ENCODE measurements at places on chromosomes 11 and 22.

DNA sequence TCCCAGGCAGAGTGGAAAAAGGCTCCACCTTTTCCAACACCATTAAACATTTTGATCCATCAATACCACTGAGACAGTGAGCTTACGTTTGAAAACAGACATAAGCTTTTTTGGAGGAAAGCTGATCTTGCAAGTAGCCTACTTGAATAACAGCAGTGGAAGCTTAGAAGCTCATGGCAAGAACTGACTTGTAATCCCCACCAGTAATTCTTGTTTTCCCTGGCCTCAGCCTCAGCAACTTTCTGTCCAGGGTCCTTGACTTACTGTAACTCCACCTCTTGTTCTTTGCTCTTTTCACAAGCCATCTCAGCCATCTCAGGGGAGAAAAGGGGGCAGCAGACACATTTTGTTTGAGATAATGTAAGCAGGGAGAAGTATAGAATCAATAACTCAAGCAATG, 12.3 kb upstream of the MPZL2 start:
- H3K4me3 ChIP-seq: no peak overlapping the region
- H3K4me1 ChIP-seq: peaks cover 3% of the 10 kb centered on the region
- H3K36me3 ChIP-seq: no peaks in the 10 kb centered on the region
- no peaks in the 10 kb centered on the region for H3K27me3 ChIP-seq
- H3K27ac ChIP-seq: no peak overlapping the region
- DNase-seq: no peak

DNA sequence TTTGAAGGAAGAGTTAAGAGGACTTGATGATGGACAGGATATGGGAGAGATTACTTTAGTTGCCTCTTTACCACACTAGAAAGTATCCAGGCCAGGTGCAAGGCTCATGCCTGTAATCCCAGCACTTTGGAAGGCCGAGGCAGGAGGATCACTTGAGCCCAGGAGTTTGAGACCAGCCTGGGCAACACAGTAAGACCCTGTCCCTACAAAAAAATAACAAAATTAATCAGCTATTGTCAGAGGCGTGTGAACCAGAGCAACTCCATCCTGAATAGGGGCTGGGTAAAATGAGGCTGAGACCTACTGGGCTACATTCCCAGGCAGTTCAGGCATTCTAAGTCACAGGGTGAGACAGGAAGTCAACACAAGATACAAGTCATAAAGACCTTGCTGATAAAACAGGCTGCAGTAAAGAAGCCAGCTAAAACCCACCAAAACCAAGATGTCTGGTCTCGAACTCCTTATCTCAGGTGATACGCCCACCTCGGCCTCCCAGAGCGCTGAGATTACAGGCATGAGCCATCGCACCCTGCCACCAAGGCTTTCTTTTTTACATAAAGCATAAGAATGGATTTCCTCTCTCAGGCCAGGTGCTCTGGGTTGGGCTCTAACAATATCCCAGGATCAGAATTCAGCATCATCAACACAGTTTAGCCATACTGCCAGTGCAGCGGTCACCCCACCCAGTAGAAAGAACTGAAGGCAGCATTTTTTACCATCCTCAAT, 17.8 kb downstream of the PI4KA start:
- no peaks in the 10 kb centered on the region for H3K36me3 ChIP-seq
- no peak for DNase-seq
- peaks cover 8% of the 10 kb centered on the region for H3K4me1 ChIP-seq
- no peak overlapping the region for H3K4me3 ChIP-seq

DNA sequence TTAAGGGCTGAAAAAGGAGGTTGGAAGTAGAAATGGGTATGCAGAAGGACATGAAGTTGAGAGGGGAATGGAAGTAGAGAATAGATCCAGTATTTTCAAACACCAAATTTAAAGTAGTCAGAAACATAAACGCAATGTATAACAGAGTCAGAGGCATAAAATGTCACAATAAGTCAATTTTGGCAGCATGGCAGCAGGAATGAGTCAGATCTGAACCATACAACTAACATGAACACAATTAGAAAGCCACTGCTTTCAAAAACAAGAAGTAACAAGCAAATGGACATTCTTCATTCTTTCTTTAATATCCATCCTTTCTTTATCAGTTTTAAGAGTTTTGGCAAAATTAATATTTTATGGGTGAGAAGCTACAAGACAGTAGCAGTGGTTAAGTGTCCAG, 2.5 kb downstream of the CHORDC1 start:
- no peaks in the 10 kb centered on the region for H3K27me3 ChIP-seq
- peaks cover 5% of the 10 kb centered on the region for H3K36me3 ChIP-seq
- no peak overlapping the region for H3K4me3 ChIP-seq
- H3K27ac ChIP-seq: peak overlapping the region; percentile 21
- peak; percentile 37 for DNase-seq

- H3K27ac ChIP-seq: peak overlapping the region; percentile 55
- no peaks in the 10 kb centered on the region for H3K27me3 ChIP-seq
- peak; percentile 58 for DNase-seq
- H3K36me3 ChIP-seq: peaks cover 5% of the 10 kb centered on the region
- H3K4me1 ChIP-seq: peaks cover 54% of the 10 kb centered on the region
These were observed 8.0 kb downstream of the NUMA1 start for GRCh38 chr11:72072348-72072747.

- H3K27ac ChIP-seq: no peak overlapping the region
- H3K4me3 ChIP-seq: no peak overlapping the region
- peaks cover 16% of the 10 kb centered on the region for H3K27me3 ChIP-seq
- H3K4me1 ChIP-seq: peaks cover 37% of the 10 kb centered on the region
These were observed 4.6 kb downstream of the ADM start for GRCh38 chr11:10309163-10310093.

GRCh38 chr11:71065841-71066240, 186.5 kb downstream of the SHANK2 start:
- H3K4me3 ChIP-seq: no peak overlapping the region
- no peaks in the 10 kb centered on the region for H3K36me3 ChIP-seq
- no peaks in the 10 kb centered on the region for H3K27me3 ChIP-seq
- H3K27ac ChIP-seq: no peak overlapping the region
- peaks cover 11% of the 10 kb centered on the region for H3K4me1 ChIP-seq

GRCh38 chr11:15107730-15108515, 6.8 kb upstream of the INSC start:
- H3K4me3 ChIP-seq: no peak overlapping the region
- H3K27ac ChIP-seq: no peak overlapping the region
- H3K4me1 ChIP-seq: no peaks in the 10 kb centered on the region
- no peak for DNase-seq
- H3K27me3 ChIP-seq: no peaks in the 10 kb centered on the region

DNA sequence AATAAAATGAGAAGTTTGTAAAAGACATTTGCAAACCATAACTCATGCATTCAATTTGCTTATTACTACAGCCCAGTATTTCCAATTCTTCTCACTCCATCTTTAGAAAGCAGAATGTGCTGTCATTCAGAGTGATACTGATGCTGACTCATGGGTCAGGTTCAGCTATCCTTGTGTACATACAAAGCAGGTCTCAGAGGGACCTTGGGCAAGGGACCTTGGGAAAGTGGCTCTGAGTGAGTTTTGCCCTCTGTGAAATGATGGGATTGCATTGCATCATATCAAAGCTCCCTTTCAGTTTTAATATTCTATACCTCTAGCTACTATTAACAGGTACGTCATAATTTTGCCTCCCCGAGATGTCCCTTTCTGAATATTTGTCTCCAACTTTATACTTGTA, 848.7 kb downstream of the OPCML start:
- H3K36me3 ChIP-seq: no peaks in the 10 kb centered on the region
- H3K27me3 ChIP-seq: no peaks in the 10 kb centered on the region
- no peak for DNase-seq
- no peak overlapping the region for H3K4me3 ChIP-seq
- no peaks in the 10 kb centered on the region for H3K4me1 ChIP-seq

DNA sequence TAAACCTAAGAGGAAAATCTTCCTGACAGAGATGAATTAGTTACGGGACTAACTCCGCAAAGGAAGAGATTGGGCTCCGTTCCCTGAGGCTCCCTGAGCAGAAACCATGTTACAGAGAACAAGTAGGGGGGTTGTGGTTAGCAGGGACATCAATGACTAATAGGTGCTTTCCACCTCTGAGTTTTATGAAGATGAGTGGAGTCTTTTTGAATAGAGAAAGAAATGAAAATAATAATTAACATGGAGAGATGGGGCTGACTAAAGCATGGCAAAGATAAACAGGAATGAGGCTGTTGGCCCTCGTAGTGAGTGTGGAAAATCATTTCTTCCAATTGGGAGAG, 47.5 kb upstream of the PICALM start:
- H3K4me3 ChIP-seq: no peak overlapping the region
- no peak overlapping the region for H3K27ac ChIP-seq
- H3K36me3 ChIP-seq: no peaks in the 10 kb centered on the region
- H3K4me1 ChIP-seq: peaks cover 9% of the 10 kb centered on the region
- no peak for DNase-seq
- no peaks in the 10 kb centered on the region for H3K27me3 ChIP-seq

DNA sequence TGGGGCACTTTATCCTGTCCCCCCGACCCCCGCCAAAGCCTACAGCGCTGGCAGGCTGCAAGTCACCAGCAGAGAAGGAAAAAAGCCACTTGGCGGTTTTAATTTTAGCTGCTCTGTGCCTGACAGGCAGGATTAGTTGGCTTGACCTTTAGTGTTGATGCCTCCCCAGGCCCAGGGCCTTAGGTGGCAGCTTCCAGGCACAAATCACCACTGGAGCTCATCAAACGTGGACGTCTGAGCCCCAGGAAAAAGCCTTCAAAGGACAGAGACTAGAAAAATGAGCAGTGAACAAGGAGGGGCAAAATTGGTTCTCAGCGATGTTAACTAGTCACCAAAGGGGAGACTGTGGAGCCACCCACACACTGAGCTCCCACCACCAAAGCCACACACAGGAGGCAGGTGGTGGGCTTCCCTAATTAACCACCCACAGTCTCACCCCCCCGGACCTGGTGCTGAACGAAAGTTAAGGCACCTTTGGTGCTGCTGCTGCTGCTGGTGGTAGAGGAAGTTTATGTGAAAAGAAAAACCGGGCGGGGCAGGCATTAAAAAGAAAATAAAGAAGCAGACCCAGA, 4.4 kb upstream of the PYGM start:
- peaks cover 66% of the 10 kb centered on the region for H3K36me3 ChIP-seq
- no peak overlapping the region for H3K4me3 ChIP-seq
- no peaks in the 10 kb centered on the region for H3K27me3 ChIP-seq
- DNase-seq: no peak
- H3K27ac ChIP-seq: peak overlapping the region; percentile 11
- peaks cover 26% of the 10 kb centered on the region for H3K4me1 ChIP-seq

- no peaks in the 10 kb centered on the region for H3K36me3 ChIP-seq
- H3K27ac ChIP-seq: no peak overlapping the region
- no peak overlapping the region for H3K4me3 ChIP-seq
- peaks cover 3% of the 10 kb centered on the region for H3K27me3 ChIP-seq
These were observed 22.0 kb upstream of the IRAG1 start for GRCh38 chr11:10715571-10715970.

GRCh38 chr11:63826471-63827190, 12.3 kb upstream of the MARK2 start:
- H3K36me3 ChIP-seq: peaks cover 24% of the 10 kb centered on the region
- no peaks in the 10 kb centered on the region for H3K4me1 ChIP-seq
- DNase-seq: no peak
- no peak overlapping the region for H3K4me3 ChIP-seq
- no peaks in the 10 kb centered on the region for H3K27me3 ChIP-seq

- no peaks in the 10 kb centered on the region for H3K36me3 ChIP-seq
- DNase-seq: no peak
- no peaks in the 10 kb centered on the region for H3K27me3 ChIP-seq
These were observed 3.1 kb downstream of the CD3D start for GRCh38 chr11:118339281-118339961.

DNA sequence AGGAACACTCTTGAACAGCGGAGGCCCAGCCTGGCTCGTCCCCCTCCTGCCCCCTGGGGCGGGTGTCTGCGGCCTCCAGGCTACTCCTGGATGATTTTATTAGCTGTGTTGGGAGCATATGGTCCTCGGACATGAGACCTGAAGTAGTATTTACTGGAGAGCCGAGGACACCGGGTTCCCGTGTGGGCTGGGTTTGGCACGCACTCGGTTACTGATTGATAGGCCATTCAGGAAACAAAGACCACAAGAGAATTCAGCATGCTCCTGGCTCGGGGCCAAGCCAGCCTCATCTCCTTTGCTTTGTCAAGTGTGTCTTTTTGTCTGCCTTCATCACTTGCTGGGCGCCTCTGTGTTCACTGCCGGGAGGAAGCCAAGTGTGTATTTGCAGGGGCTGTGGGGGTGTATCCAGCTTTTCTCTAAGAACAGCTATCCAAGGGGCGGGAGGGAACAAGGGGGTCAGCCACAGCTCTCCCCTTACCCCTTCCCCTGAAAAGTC, 9.7 kb downstream of the FXYD2 start:
- H3K4me1 ChIP-seq: peaks cover 63% of the 10 kb centered on the region
- DNase-seq: peak; percentile 82
- H3K27ac ChIP-seq: peak overlapping the region; percentile 99
- H3K27me3 ChIP-seq: no peaks in the 10 kb centered on the region
- H3K36me3 ChIP-seq: no peaks in the 10 kb centered on the region

GRCh38 chr11:90218606-90219005, 4.2 kb downstream of the CHORDC1 start:
- H3K27ac ChIP-seq: no peak overlapping the region
- H3K36me3 ChIP-seq: peaks cover 17% of the 10 kb centered on the region
- no peak overlapping the region for H3K4me3 ChIP-seq
- no peaks in the 10 kb centered on the region for H3K27me3 ChIP-seq
- no peak for DNase-seq

GRCh38 chr11:79237091-79237490, 203.7 kb downstream of the TENM4 start:
- H3K36me3 ChIP-seq: no peaks in the 10 kb centered on the region
- no peak overlapping the region for H3K4me3 ChIP-seq
- no peaks in the 10 kb centered on the region for H3K4me1 ChIP-seq

DNA sequence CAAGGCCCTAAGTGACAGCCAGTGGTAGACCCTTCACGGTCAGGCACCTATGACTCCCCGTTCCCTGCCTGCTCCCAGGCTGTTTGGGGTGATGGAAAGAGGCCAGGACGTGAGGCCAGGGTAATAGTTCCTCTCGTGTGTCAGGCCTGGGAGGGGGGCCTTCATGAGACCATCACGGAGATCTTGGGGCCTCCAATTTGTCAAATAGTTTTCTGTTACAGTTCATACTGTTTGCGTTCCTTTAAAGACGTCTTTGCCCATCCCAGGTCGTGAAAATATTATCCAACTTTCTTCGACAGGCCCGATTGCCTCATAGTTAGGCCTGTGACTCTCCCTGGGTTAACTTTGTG, 62.2 kb upstream of the KCNQ1OT1 start:
- H3K4me1 ChIP-seq: no peaks in the 10 kb centered on the region
- H3K36me3 ChIP-seq: no peaks in the 10 kb centered on the region
- DNase-seq: no peak
- no peaks in the 10 kb centered on the region for H3K27me3 ChIP-seq
- H3K4me3 ChIP-seq: no peak overlapping the region
- no peak overlapping the region for H3K27ac ChIP-seq

GRCh38 chr11:64865286-64866172, 12.9 kb downstream of the EHD1 start:
- no peak overlapping the region for H3K4me3 ChIP-seq
- H3K27ac ChIP-seq: peak overlapping the region; percentile 74
- H3K4me1 ChIP-seq: peaks cover 90% of the 10 kb centered on the region
- H3K27me3 ChIP-seq: no peaks in the 10 kb centered on the region
- peaks cover 12% of the 10 kb centered on the region for H3K36me3 ChIP-seq

All from CD14-positive monocyte (primary cell).